ENCODE measurements at places on chromosomes 5 and 9. TPM values are rescaled to one million over a fixed set of nuclear protein-coding genes. Genes with fewer than 3 reads are reported as not detected.

Gene SPINK7
- not detected for total RNA-seq

DNA sequence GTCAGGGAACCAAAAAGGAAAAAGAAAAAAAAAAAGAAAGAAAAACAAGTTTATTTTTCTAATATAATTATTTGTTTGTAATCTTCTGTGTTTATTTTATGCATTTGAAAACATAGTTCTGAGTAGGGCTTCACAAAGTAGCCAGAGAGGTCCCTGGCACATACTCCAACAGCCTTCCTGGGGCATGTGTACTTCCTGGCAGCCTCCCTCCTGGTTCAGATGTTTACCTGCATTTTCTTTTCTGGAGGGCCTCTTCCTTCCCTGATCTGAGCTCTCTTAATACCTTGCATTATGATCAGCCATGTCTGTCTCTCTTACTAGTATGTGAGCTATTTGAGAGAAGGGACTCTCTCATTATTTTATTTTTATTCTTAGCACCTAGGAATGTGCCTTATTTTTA, 361.8 kb downstream of the KDM4C start:
- no peak for DNase-seq
- no peak overlapping the region for H3K27ac ChIP-seq
- H3K36me3 ChIP-seq, result peaks cover 9% of the 10 kb centered on the region
- H3K27me3 ChIP-seq, result no peaks in the 10 kb centered on the region

DNA sequence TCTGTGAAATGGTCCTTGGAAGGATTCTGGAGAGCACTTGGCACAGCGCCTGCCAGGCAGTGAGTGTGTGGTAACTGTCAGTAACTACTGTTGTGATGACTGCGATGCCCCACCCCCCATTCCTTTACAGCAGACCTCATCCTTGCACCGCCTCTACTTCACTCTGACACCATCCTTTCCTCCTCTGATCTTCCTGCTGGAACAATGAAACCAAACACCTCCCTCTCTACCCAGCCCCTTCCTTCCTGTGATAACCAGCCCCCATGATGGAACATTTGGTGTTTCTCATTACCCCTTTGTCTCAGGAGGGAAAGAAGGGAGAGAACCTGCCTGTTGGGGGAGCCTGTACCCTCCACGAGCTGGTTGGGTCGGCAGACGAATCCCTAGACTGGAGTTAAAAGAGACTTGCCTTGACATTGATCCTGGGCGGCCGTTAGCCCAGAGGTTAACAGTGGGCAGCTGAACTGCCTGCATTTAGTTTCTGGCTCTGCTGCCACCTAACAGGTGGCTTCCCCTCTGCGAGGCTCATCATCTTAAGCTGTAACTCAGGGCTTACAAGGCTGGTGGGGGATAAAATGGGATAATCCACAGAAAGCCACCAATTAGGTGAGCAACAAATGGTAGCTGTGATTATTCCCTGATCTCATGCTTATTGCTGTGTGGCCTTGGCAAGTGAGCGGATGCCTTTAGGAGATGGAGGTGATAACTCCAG, 34.2 kb upstream of the GRPEL2 start:
- H3K27ac ChIP-seq, result no peak overlapping the region
- H3K4me1 ChIP-seq, result no peaks in the 10 kb centered on the region
- H3K27me3 ChIP-seq, result no peaks in the 10 kb centered on the region
- no peaks in the 10 kb centered on the region for H3K36me3 ChIP-seq
- no peak for DNase-seq
- no peak overlapping the region for H3K4me3 ChIP-seq

- H3K36me3 ChIP-seq, result no peaks in the 10 kb centered on the region
- DNase-seq, result no peak
- H3K27ac ChIP-seq, result no peak overlapping the region
- H3K4me1 ChIP-seq, result no peaks in the 10 kb centered on the region
- H3K4me3 ChIP-seq, result no peak overlapping the region
Measured at GRCh38 chr5:9013147-9013546, 532.7 kb downstream of the SEMA5A start.

Gene IFNA2
- not detected for total RNA-seq

GRCh38 chr5:178113141-178113787, at the start of gene N4BP3:
Gene N4BP3 (plus strand): TSS chr5:178113532. CDS start chr5:178119584, 6,052 bp downstream.
- H3K27me3 ChIP-seq, result no peaks in the 10 kb centered on the region
- peak within 1 kb of the TSS; percentile 55 for H3K27ac ChIP-seq
- H3K4me1 ChIP-seq, result peaks cover 49% of the 10 kb centered on the region
- H3K4me3 ChIP-seq, result peak within 1 kb of the TSS; percentile 64
- peak; percentile 75 for DNase-seq

GRCh38 chr9:75885652-75886051, 4.8 kb upstream of the PCSK5 start:
- H3K4me1 ChIP-seq, result no peaks in the 10 kb centered on the region
- H3K27me3 ChIP-seq, result no peaks in the 10 kb centered on the region
- no peak overlapping the region for H3K27ac ChIP-seq
- no peaks in the 10 kb centered on the region for H3K36me3 ChIP-seq

Gene RNF183
- not detected for total RNA-seq

DNA sequence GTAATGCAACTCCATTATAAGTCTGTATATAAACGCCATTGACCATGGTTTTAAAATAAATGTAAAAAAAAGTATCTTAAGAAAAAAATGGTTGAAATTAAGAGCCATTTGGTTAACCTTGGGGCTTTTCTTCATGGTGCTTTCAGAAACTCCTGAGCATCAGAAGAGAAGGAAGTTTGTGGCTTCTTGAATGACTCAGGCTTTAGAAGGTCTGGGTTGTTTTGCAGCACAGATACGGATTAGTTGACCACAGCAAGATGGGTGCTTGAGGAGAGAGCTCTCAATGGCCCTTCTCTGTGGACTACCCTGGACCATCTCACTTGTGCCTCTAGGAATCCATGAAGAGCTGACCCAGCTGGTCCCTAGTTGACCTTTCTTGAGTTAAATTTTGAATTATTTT, 189.5 kb downstream of the TMEM38B start:
- no peaks in the 10 kb centered on the region for H3K36me3 ChIP-seq
- no peak for DNase-seq
- H3K27me3 ChIP-seq, result no peaks in the 10 kb centered on the region
- no peak overlapping the region for H3K4me3 ChIP-seq
- H3K27ac ChIP-seq, result no peak overlapping the region

DNA sequence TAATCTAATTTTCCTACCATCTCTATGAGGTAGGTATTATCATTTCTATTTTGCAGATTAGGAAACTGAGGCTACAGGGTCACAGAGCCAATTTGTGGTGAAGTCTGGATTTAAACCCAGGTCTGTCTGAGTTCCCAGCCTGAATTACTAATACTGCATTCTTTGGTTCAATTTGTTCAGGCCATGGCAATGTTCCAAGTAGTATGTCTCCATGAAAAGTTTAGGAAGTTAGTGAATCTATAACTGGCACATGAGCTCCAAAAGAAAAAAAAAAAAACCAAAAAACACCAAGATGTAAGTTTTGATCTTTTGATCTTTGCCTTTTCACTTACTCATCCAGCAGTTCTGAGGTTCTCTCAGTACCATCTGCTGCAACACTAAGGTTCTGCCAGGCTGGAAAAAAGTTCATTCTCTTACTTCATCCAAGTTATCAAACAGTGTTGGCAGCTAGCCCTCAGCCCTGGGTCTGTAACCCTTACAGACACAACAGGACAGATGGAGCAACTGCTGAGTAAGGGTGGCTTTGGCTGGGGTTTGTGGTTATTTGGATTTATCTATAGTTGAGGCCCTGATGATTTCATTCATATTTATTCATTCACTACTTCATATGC, 4.4 kb upstream of the TMEM268 start:
- no peaks in the 10 kb centered on the region for H3K36me3 ChIP-seq
- peaks cover 8% of the 10 kb centered on the region for H3K4me1 ChIP-seq
- no peak for DNase-seq
- H3K4me3 ChIP-seq, result no peak overlapping the region
- no peaks in the 10 kb centered on the region for H3K27me3 ChIP-seq

- no peak overlapping the region for H3K4me3 ChIP-seq
- H3K27me3 ChIP-seq, result no peaks in the 10 kb centered on the region
- no peak overlapping the region for H3K27ac ChIP-seq
- H3K4me1 ChIP-seq, result no peaks in the 10 kb centered on the region
Measured at GRCh38 chr5:168607946-168608345, 28.8 kb upstream of the PANK3 start.

DNA sequence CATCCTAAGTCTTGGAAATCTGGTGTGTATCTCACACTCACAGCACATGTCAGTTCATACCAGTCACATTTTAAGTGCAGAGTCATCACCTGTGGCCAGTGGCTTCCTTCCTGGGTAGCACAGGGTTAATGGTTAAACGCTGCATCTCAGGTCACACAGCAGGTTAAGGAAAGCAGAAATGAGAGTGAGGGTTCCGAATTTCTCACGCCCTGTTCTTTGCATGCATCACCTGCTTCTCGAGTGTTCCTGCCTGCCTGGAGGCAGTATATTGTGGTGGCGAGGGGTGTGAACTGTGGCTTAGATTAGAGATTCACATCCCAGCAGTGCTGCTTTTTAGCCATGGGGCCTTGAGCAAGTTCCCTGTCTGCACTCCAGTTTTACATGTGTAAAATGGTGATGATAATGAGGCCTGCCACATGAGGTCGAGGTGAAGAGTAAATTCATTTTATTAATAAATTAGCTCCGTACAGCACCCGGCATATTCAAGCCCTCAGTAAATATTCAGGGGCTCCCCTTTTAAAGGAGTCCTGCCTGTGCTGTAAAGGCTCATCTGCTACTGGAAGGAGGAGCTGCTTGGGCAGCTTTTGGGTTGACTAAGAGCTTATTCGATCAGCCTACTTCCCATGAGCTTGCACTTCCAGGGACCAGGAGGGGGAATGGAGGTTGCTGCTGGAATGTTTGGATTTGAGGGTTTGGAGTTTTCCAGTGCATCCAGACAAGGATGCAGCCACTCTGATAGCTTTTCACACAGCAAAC, 61.1 kb upstream of the SAP30L start:
- DNase-seq, result peak; percentile 24
- H3K36me3 ChIP-seq, result no peaks in the 10 kb centered on the region
- no peak overlapping the region for H3K4me3 ChIP-seq
- peak overlapping the region; percentile 13 for H3K27ac ChIP-seq

DNA sequence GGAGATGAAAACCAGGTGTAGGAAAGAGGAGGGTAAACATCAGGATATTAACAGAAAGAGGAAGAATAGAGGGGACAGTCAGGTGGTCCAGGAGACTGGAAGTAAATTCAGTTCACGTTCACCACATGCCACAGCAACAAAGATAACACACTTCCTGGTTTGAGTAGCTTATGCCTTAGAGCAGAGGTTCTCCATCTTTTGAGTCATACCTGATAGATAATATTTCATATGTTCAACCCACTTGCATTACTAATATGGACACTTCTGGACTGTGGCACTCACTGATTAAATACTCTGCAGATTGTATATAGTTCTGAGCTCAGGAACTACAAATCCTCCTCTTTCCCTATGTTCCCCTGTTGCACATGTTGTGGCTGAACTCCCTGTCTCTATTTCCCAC, 179.9 kb upstream of the NR3C1 start:
- no peaks in the 10 kb centered on the region for H3K4me1 ChIP-seq
- H3K27me3 ChIP-seq, result no peaks in the 10 kb centered on the region
- no peak overlapping the region for H3K27ac ChIP-seq
- H3K4me3 ChIP-seq, result no peak overlapping the region
- H3K36me3 ChIP-seq, result no peaks in the 10 kb centered on the region

DNA sequence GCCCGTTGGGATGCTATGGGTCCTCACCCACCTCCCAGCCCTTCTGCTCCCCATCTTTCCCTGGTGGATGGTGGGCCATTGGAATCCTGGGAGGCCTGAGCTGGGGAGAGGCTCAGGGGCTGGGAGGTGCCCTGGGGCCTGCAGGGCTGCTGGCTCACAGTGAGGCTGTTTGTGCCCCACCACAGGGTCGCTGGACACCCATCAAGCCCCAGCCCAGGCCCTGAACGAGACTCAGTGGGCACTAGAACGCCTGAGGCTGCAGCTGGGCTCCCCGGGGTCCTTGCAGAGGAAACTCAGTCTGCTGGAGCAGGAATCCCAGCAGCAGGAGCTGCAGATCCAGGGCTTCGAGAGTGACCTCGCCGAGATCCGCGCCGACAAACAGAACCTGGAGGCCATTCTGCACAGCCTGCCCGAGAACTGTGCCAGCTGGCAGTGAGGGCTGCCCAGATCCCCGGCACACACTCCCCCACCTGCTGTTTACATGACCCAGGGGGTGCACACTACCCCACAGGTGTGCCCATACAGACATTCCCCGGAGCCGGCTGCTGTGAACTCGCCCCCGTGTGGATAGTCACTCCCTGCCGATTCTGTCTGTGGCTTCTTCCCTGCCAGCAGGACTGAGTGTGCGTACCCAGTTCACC, 4.9 kb upstream of the AIF1L start:
- H3K4me1 ChIP-seq, result no peaks in the 10 kb centered on the region
- no peak overlapping the region for H3K27ac ChIP-seq
- DNase-seq, result no peak
- H3K27me3 ChIP-seq, result peaks cover 35% of the 10 kb centered on the region
- H3K36me3 ChIP-seq, result no peaks in the 10 kb centered on the region
- no peak overlapping the region for H3K4me3 ChIP-seq

Gene SPAG8
- total RNA-seq, result 1.8 TPM

- H3K27me3 ChIP-seq, result no peaks in the 10 kb centered on the region
- H3K36me3 ChIP-seq, result no peaks in the 10 kb centered on the region
- no peak overlapping the region for H3K27ac ChIP-seq
- no peak overlapping the region for H3K4me3 ChIP-seq
- no peaks in the 10 kb centered on the region for H3K4me1 ChIP-seq
Measured at GRCh38 chr5:33774341-33774740, 117.4 kb downstream of the ADAMTS12 start.

GRCh38 chr5:80837679-80838078, 122.5 kb upstream of the RASGRF2 start:
- no peaks in the 10 kb centered on the region for H3K27me3 ChIP-seq
- no peak overlapping the region for H3K4me3 ChIP-seq
- DNase-seq, result no peak
- peaks cover 3% of the 10 kb centered on the region for H3K4me1 ChIP-seq
- no peak overlapping the region for H3K27ac ChIP-seq

Gene PRLR
- total RNA-seq, result not detected

- H3K36me3 ChIP-seq, result no peaks in the 10 kb centered on the region
- H3K27me3 ChIP-seq, result no peaks in the 10 kb centered on the region
- peaks cover 26% of the 10 kb centered on the region for H3K4me1 ChIP-seq
- H3K4me3 ChIP-seq, result peak overlapping the region; percentile 9
- no peak for DNase-seq
- H3K27ac ChIP-seq, result no peak overlapping the region
Measured at GRCh38 chr5:134964359-134965270, 3.1 kb upstream of the CATSPER3 start.

Gene SARDH
- total RNA-seq, result 1.3 TPM

- H3K36me3 ChIP-seq, result peaks cover 23% of the 10 kb centered on the region
- H3K27ac ChIP-seq, result no peak overlapping the region
- H3K4me3 ChIP-seq, result no peak overlapping the region
Measured at GRCh38 chr9:133339641-133340040, 3.7 kb upstream of the SURF6 start.

- H3K4me3 ChIP-seq, result no peak overlapping the region
- H3K27ac ChIP-seq, result no peak overlapping the region
- no peaks in the 10 kb centered on the region for H3K36me3 ChIP-seq
Measured at GRCh38 chr5:121090822-121091221, 626.7 kb downstream of the PRR16 start.

GRCh38 chr9:89940625-89941024, 335.8 kb downstream of the GADD45G start:
- DNase-seq, result no peak
- no peak overlapping the region for H3K4me3 ChIP-seq
- no peaks in the 10 kb centered on the region for H3K4me1 ChIP-seq
- H3K27ac ChIP-seq, result no peak overlapping the region
- H3K36me3 ChIP-seq, result no peaks in the 10 kb centered on the region
- no peaks in the 10 kb centered on the region for H3K27me3 ChIP-seq

GRCh38 chr5:116564312-116564711, 10.3 kb downstream of the SEMA6A start:
- no peak overlapping the region for H3K4me3 ChIP-seq
- no peaks in the 10 kb centered on the region for H3K27me3 ChIP-seq
- H3K4me1 ChIP-seq, result no peaks in the 10 kb centered on the region
- DNase-seq, result no peak
- no peaks in the 10 kb centered on the region for H3K36me3 ChIP-seq

Gene PFN3
- not detected for total RNA-seq

Measured in CD8-positive, alpha-beta memory T cell (primary cell).